ENCODE measurements at places on chromosomes 3 and 15.
A peak's percentile ranks its signal among the peaks of the same experiment; 100 is the strongest.

GRCh38 chr3:148631124-148631903, 66.4 kb upstream of the AGTR1 start:
- no peak for DNase-seq

GRCh38 chr3:15796331-15796730, 1.4 kb downstream of the ANKRD28 start:
- peak; percentile 22 for DNase-seq

DNA sequence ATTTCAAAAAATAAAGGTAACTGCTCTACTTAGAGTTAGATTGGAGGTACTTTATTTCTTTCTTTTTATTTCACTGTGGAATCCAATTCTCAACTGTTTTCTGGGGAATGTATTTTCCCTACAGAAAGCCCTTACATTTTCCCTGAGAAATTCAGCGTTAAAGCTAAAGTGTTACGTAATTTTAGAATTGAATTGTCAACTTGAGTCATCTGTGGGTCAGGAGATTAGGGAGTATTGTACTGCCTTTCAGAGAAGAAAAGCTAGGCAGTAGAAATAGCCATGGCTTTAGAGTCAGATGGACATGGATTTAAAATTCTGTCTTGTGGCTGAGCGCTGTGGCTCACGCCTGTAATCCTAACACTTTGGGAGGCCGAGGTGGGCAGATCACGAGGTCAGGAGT, 728.6 kb downstream of the ROBO1 start:
- no peak for DNase-seq

DNA sequence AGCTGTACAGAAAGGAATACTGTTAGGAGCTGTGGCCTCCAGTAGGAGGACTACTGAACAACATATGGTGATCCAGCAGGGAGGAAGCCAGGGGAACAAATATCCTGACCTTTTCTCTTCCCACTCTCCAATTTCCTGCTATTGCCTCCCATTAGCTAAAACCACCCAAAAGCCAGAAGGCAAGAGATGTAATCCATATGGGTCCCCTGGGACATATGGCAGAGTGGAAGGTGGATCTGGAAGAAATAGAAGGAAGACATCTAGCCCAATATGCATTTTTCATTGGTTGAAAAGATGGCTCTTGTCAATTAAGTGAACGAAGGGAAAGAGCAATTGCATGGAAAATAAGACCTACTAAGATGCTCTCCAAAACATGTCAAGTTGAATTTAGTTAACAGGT, 167.2 kb downstream of the CNTN3 start:
- DNase-seq: no peak
